Activated naive CD8-positive, alpha-beta T cell treated with anti-CD3 and anti-CD28 coated beads, Interleukin-2, amount 10 ng/mL, durations not matched to agents 7 days and 5 days (primary cell): ENCODE measurements at places on chromosomes 7 and 10. TPM values are rescaled to one million over a fixed set of nuclear protein-coding genes. Genes with fewer than 3 reads are reported as not detected.
A peak's percentile ranks its signal among the peaks of the same experiment; 100 is the strongest.

Gene PNLIPRP1
- not detected for total RNA-seq

Gene OR2A12
- total RNA-seq = not detected

Gene GPR26
- total RNA-seq = not detected

Gene PTER
- total RNA-seq = 19.8 TPM

Gene PKD2L1
- not detected for total RNA-seq

Gene GPRIN2
- not detected for total RNA-seq

DNA sequence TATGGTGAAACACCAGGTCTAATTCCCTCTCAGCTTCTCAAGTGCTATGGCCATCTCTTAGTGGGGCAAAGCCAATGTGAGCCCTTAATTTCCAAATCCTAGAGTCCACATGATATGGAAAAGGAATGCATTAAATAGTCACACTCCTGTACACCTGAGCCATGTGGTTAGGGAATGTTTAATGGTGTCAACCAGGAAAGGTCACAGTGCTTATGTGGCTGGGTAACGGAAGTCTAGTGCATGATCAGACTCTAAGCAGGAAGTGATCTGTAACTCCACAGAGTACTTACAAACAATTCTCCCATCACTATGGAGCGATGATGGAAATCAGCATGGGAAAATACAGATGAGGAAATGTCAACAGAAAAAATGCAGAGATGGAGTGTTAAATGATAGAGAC lies 148.8 kb downstream of the MAGI2 start:
- H3K4me3 ChIP-seq = no peak overlapping the region
- H3K4me1 ChIP-seq = no peaks in the 10 kb centered on the region
- H3K36me3 ChIP-seq = no peaks in the 10 kb centered on the region
- H3K27me3 ChIP-seq = peaks cover 2% of the 10 kb centered on the region

DNA sequence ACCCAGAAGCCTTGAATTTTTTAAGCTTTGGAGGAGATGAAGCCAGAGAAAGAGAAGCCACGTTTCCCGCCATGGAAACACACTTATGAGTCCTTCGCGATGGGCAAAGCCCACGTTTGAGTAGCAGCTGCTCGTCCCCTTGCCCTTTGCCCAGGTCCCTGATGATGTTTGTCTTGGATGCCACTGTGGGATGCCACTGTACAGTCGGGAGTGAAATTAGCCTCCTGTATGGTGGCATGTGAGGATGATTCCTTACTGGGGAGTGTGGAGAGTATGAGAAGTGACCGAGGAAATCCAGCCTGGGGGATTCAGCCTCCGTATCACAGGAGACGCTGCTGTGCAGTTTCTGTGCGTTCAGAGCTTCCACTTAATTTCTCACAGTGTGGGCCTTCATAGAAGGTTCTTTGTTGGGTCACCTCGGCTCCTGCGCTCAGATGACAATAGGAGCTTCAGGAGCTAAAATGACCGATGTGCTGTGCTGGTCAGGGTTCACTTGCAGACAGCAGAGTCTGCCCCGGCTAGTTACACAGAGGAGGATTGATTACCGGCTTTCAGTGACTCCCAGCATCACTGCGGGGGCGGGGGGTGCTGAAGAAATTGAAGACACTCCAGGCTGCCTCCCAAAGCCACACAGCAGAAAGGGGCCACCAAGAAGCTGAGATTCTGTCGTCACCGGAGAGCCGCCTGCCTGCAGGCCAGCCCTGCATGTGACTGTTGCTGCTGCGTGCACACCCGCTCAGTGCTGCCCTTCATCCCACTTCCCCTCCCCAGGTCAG lies 122.1 kb upstream of the SFMBT2 start:
- H3K27me3 ChIP-seq = peaks cover 24% of the 10 kb centered on the region
- H3K36me3 ChIP-seq = no peaks in the 10 kb centered on the region
- H3K27ac ChIP-seq = no peak overlapping the region

DNA sequence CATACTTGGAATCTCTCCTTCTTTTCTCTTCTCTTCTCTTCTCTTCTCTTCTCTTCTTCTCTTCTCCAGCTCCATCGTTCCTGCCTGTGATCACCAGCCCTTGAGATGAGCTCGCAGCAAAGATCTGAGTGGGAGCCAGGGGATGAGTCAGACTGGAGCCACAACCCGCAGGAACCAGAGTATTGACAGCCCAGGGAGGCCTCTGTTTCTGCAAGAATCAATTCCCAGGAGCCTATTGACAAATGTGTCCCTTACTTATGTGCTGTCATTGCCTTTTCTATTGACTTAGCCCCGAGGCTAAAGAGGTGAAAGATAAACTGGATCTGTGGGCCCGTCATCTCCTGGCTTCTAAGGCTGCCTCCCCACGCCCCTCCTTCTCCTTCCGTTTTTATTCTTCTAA lies 13.1 kb upstream of the HABP2 start:
- peaks cover 19% of the 10 kb centered on the region for H3K27me3 ChIP-seq
- H3K27ac ChIP-seq = no peak overlapping the region
- DNase-seq = no peak
- no peak overlapping the region for H3K4me3 ChIP-seq
- H3K4me1 ChIP-seq = no peaks in the 10 kb centered on the region
- H3K36me3 ChIP-seq = no peaks in the 10 kb centered on the region

DNA sequence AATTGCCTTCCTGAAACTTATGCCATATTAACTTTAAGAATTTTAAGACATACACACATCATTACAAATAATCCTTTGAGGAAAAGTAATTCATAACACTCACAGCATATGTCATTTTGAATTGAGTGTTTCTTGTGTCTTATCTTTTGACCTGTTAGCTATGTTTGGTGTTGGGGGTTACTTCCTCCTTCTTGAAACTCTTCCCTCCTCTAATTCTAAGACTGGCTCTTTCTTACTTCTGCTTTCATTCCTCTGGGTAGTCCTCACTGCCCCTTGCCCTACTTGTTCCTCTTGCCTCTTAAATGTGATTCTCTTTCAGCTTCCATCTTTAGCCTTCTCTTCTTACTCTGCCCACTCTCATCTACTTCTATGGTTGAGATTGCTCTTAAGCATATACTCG lies 28.3 kb upstream of the PIP4K2A start:
- H3K27me3 ChIP-seq = peaks cover 4% of the 10 kb centered on the region
- DNase-seq = no peak
- no peak overlapping the region for H3K27ac ChIP-seq
- H3K4me1 ChIP-seq = peaks cover 3% of the 10 kb centered on the region
- H3K4me3 ChIP-seq = no peak overlapping the region

DNA sequence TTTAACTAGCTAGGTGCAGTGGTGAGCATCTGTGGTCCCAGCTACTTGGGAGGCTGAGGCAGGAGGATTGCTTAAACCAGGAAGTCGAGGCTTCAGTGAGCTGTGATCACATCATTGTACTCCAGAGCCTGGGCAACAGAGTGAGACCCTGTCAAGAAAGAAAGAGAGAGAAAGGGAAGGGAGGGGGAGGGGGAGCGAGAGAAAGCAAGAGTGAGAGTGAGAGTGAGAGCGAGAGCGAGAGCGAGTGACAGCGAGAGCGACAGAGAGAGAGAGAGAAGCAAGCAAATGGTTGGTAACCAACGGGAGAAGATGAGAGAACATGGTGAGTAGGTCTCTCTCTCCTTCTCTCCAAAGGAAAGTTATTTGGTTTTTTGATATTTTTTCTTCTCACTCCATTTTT lies 69.8 kb upstream of the DGKI start:
- no peak overlapping the region for H3K4me3 ChIP-seq
- no peaks in the 10 kb centered on the region for H3K27me3 ChIP-seq
- no peak overlapping the region for H3K27ac ChIP-seq
- peaks cover 19% of the 10 kb centered on the region for H3K36me3 ChIP-seq
- DNase-seq = no peak
- H3K4me1 ChIP-seq = peaks cover 10% of the 10 kb centered on the region

DNA sequence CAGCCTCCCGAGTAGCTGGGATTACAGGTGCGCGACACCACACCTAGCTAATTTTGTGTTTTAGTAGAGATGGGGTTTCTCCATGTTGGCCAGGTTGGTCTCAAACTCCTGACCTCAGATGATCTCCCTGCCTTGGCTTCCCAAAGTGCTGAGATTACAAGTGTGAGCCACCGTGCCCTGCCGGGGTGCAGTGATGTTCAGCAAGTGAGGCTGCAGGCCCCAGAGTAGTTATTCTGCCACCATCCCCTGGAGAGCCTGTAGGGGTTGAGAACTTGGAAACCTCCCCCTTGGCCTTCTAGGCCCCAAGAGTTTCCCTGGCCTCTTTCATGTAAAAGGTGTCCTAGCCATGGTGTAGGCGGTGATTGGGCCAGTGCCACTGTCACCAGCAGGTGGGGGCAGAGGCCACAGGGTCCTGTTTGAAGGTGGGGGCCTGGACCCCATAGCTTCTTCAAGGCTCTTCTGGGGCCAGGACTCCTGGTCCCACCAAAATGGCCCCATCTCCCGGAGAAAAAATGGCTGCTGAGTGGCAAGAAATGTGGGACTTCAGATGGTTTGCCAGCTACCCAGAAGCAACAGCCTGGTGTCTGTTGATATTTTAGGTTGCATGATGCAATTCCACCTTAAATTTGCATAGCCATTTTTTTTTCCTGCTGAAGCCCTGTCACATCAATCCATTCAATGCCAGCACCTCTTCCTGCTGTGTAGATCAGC lies 25.5 kb upstream of the INMT start:
- H3K4me1 ChIP-seq = peaks cover 48% of the 10 kb centered on the region
- peaks cover 6% of the 10 kb centered on the region for H3K36me3 ChIP-seq
- DNase-seq = peak; percentile 62

DNA sequence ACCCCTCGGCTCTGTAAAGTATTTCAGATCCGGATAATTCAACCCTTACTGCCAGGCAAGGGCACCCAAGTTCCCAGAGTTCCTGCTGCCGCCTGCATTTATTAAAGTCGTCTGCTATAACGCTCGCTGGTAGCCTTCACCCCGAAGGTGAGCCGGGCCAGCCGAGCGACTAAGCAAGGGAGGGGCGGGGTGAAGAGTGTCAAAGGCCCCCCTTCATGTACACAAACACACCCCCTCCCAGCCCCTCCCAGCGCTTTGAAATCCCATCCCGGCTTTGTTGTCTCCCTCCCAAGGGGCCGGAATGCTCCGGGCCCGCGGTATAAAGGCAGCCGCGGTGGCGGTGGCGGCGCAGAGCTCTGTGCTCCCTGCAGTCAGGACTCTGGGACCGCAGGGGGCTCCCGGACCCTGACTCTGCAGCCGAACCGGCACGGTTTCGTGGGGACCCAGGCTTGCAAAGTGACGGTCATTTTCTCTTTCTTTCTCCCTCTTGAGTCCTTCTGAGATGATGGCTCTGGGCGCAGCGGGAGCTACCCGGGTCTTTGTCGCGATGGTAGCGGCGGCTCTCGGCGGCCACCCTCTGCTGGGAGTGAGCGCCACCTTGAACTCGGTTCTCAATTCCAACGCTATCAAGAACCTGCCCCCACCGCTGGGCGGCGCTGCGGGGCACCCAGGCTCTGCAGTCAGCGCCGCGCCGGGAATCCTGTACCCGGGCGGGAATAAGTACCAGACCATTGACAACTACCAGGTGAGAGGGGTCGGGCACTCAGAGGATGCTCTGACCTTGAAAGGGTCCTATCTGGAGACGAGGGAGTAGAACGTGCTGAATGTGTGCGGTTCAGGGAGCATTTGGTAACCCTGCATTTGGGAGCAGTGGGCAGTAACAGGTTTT lies at the start of gene DKK1:
TSS of gene DKK1 (plus strand) at position 349 of the 889 bp plus-strand sequence. CDS start at position 503, 154 bp downstream.
- peak within 1 kb of the TSS; percentile 55 for H3K4me3 ChIP-seq
- no peak within 1 kb of the TSS for H3K27ac ChIP-seq
- no peaks in the 10 kb centered on the region for H3K36me3 ChIP-seq
- H3K27me3 ChIP-seq = peaks cover 65% of the 10 kb centered on the region
- peak; percentile 44 for DNase-seq

GRCh38 chr10:62617652-62618051 lies 186.9 kb upstream of the ADO start:
- H3K27me3 ChIP-seq = no peaks in the 10 kb centered on the region
- no peaks in the 10 kb centered on the region for H3K36me3 ChIP-seq
- DNase-seq = no peak

- no peaks in the 10 kb centered on the region for H3K36me3 ChIP-seq
- H3K4me1 ChIP-seq = no peaks in the 10 kb centered on the region
- DNase-seq = no peak
- no peak overlapping the region for H3K27ac ChIP-seq
Observed at GRCh38 chr7:125480762-125481161, 551.1 kb upstream of the POT1 start.

DNA sequence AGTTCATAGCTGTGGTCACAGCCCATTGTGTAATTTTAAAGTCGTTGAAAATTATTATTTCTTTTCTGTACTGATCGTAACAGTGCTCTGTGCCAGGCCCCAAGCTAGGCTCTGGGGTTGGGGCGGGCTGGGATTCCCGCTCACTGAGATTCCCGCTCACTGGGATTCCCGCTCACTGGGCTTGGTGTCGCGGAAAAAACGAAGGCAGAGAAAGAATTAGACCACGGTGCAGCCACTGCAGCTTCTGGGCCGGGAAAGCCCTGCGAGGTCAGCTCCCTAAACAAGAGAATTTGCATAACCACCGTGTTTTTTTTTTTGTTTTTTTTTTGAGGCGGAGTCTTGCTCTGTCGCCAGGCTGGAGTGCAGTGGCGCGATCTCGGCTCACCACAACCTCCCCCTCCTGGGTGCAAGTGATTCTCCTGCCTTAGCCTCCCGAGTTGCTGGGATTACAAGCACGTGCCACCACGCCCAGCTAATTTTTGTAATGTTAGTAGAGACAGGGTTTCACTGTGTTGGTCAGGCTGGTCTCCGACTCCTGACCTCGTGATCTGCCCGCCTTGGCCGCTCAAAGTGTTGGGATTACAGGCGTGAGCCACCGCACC lies 31.2 kb downstream of the FOXK1 start:
- no peak overlapping the region for H3K4me3 ChIP-seq
- H3K27me3 ChIP-seq = no peaks in the 10 kb centered on the region
- H3K36me3 ChIP-seq = peaks cover 19% of the 10 kb centered on the region

DNA sequence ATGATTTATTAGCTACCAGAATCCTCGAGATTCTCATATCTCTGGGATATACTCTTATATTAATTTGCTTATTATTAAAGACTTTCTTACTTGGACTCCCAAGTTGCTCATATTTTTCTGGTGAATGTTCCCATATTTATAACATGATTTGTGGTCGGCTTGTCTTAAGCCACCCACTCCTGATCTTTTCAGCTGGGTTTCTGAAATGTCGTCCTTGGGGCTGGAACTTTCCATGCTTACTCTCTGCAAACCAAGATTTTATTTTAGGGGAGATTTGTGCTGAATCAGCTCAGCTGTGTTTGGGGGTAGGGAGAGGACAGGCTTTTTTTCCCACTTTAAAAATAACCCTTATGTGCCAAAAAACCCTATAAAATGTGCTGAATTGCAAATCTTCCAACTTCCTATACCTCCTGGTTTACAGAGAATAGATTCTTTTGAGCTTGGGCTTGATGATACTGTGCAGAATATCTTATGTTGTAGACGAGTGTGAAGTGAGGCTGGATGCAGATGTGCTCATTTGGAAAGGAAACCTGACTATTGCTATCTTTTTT lies 162.1 kb downstream of the SND1 start:
- no peak for DNase-seq
- peaks cover 15% of the 10 kb centered on the region for H3K36me3 ChIP-seq
- no peaks in the 10 kb centered on the region for H3K27me3 ChIP-seq
- H3K4me3 ChIP-seq = no peak overlapping the region
- H3K27ac ChIP-seq = no peak overlapping the region

- peaks cover 16% of the 10 kb centered on the region for H3K27me3 ChIP-seq
- H3K27ac ChIP-seq = no peak overlapping the region
- no peak for DNase-seq
- peaks cover 5% of the 10 kb centered on the region for H3K4me1 ChIP-seq
- H3K36me3 ChIP-seq = no peaks in the 10 kb centered on the region
- H3K4me3 ChIP-seq = no peak overlapping the region
Observed at GRCh38 chr7:101374990-101375389, 12.3 kb downstream of the COL26A1 start.
